NB4 (cell line): ENCODE measurements at places on chromosomes 16 and 17.

GRCh38 chr17:72165867-72166439 lies 45.1 kb downstream of the SOX9 start:
- no peak for DNase-seq

DNA sequence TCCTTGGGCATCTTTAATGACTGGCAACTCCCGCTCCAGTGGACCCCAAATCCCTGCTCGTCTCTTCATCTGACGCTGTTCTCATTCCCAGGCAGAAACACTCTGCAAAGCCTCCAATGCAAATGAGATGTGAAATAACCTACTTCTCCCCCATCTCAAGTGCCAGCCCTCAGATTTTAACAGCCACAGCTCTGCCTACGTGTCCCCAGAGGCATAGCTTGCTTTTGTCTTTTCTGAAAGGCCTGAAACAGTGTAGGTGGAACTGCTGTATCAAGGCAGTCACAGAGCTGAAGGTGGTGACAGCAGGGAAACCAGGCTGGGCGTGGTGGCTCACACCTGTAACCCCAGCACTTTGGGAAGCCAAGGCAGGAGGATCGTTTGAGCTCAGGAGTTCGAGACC lies 14.7 kb downstream of the RPH3AL start:
- DNase-seq: no peak

DNA sequence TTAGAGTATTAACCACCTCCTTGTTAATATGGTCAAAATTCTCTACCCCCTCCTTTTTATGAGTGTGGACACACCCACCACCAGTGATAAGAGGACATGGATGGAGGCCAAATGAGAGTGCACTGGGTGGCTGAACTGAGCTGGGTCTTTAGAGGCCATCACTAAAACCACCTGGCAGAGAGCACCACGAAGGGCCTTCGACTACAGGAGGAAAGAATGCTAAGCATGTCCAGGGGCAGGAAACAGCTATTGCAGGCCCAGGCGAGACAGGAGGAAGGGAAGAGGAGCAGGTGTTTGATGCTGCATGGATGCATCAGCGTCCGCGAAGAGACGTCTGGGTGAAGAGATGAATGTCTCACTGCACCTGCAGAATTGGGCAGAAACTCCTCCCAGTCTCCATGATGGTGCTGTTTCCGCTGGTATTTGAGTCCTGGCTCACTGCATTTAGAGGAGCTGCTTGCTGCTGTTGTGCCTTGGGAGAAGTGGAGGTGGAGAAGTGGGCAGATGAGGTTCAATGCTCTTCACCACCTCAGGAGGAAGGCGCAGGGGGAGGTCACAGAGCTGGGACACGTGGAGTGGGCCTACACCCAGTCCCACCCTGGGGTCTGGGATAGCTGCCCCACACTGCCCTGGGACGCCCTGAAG lies 33.2 kb downstream of the SPHK1 start:
- no peak for DNase-seq

GRCh38 chr16:22765479-22765878 lies 48.5 kb upstream of the HS3ST2 start:
- no peak for DNase-seq

DNA sequence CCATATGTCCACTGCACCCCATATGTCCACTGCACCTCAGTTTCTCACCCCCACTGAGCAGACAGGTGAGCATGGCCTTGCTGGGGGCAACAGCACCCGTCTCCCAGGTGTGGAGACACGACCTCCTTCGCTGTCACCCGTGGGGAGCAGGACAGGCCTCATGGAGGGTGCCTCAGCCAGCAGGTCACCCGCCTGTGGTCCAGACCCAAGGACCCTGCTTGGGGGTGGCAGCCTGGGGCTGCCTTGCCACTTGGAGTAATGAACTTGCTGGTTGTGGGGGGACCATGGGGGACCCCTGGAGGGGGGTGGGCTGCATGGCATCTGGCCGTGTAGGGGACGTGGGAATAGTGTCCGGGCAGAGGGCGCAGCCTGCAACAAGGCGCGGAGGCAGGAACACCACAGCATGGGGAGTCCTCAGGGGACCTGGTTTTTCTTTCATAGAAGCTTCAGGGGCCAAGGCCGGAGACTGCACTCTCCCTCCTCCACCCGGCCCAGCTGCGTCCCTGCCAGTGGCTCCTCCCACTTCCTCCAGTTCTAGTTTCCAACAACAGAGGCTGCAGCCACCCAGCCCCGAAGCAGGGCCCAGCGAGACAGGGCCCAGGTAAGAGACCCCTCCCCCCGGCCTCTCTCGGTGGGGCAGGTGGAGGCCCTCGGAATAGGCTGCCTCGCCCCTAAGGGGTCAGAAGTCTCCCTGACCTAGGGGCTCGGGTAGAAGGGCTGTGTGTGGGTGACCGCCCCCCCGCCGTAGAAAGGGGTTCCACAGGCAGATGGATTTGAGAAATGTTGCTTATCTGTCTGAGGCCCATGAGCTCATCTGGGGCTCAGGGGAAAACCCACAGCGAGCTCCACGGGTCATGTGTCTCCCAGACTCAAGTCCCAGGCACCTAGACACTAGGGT lies at the start of gene NHLRC4:
Gene NHLRC4 (plus strand): TSS at position 531 of the 898 bp plus-strand sequence. CDS start 1,043 bp downstream, outside the sequence.
- DNase-seq: peak; percentile 87

- DNase-seq: no peak
Measured at GRCh38 chr16:55773859-55774549, 58.9 kb downstream of the CES1 start.

- DNase-seq: no peak
Measured at GRCh38 chr16:89687092-89687940, 827 bp downstream of the CDK10 start.

GRCh38 chr16:88360999-88361398 lies 21.8 kb upstream of the ZNF469 start:
- no peak for DNase-seq

- no peak for DNase-seq
Measured at GRCh38 chr17:56735842-56736241, 97.9 kb downstream of the C17orf67 start.

DNA sequence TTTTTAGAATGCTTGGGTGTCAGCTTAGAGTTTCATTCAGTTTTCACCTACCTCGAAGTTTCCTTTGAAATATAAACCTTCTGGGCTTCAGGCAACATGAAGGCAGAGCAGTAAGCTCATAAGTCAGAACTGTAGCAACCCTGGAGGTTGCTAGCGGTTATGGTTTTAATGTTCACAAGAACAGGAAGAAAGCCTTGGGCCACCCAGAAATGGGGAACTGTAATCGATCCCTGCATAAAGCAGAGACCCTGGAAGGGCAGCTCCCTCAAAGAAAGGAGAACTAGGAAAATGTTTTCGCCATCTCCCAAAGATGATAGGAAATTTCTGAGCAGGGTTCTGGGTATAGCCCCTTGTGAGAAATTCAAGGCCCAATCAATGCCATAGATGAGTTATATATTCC lies 47.8 kb upstream of the RASL10B start:
- DNase-seq: peak; percentile 72

DNA sequence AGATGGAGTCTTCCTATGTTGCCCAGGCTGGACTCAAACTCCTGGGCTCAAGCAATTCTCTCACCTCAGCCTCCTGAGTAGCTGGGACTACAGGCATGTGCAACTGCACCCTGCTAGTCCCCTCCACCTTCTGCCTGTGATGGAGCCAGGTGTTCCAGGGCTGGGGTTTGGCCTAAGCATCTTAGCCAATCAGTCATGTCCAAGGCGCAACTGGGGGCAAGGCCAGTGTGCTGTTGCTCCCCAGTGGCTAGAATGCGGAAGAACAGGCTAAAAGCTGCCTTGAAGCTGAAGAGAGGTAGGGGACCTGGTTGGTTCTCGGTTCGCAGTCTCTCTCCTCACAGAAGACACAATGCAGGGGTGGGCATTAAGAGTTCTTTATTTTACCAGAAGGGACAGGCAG lies 18.6 kb downstream of the FLOT2 start:
- DNase-seq: peak; percentile 31

DNA sequence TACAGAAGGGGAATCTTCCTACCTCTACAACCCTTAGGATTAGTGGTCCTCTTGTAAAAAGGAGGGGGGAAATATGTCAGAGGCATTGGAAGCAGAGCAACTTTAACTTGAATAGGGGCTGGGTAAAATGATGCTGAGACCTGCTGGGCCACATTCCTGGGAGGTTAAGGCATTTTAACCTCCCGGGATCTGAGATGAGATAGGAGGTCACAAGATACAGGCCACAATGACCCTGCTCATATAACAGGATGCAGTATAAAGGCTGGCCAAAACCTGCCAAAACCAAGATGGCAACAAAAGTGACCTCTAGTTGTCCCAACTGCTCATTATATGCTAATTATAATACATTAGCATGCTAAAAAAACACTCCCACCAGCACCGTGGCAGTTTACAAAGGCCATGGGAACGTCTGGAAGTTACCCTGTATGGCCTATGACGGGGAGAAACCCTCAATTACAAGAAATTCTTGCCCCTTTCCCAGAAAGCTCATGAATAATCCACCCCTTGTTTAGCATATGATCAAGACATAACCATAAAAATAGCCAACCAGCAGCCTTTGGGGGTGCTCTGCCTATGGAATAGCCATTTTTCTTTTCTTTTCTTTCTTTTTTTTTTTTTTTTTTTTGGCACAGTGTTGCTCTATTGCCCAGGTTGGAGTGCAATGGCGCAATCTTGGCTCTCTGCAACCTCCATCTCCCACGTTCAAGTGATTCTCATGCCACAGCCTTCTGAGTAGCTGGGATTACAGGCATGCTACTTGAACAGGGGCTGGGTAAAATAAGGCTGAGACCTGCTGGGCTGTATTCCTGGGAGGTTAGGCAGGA lies 6.2 kb upstream of the C1QTNF1 start:
- DNase-seq: no peak

DNA sequence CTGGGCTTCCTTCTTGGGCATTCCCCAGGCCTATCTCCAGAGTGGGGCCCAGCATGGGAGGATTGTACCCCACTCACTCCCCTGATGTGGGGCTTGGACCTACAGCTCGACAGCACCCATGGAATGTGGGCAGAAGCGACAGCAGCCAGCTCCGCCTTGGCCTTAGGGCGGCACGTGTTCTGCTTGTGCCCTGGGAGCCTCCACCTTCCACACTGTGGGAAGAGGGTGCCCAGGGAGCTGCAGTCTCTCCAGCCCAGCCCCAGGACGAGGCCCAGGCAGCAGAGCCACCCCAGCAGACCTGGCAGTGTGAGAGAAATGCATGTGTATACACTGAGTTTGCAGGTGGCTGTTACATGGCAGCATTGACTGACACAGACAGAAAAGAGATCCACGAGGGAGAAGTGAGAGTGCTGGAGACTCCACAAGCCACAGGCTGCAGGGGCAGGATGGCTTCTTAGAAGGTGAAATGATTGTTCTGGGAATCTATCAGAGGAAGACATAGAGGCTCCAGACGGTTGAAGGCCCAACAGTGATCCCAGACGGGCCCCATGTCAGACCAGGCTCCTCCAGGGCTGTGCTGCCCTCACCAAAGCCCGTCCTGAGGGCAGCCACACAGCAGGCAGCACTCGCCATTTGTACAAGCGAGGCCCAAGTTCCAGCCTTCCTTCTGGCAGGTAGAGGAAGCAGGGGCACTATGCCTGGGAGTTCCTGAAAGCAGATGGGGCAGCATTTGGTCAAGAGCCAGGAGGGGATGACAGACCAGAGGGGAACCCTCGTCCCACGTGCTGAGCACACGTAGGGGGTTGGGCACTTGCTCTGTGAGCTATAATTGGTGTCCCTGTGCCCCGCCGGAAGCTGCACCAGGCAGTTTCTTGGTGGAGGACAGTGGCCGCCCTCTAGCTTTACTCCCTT lies 2.8 kb upstream of the DNASE1 start:
- no peak for DNase-seq

DNA sequence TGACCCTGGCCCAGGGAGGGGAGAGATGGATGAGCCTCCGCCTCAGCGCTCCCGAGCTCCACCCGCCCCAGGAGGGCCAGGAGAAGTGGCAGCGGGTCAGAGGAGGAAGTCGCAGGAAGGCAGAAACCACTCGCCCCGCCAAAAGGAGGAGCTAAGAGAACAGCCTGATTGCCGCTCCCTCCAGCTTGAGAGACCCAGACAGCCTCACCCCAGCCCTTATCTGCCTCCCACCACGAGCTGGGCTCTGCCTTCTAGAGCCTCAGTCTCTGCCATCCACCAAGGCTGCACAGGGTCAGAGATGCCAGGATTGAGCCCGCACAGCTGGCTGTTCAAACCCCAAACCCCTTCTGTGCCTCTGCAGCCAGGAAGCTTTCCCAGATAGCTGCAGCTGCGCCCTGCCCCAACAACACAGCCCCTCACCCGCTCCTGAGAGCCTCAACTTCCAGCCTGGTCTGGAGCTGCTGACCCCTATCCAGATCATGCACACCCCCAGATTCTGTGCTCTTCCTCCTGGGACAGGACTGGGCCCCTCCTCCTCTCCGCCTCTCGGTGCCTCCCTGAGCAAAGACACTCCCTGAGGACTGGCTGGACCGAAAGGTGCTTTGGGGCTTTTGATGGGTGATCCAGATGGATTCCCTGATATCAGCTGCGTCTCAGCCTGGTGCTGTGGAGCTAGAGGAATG lies 1.0 kb upstream of the ATP2A3 start:
- DNase-seq: peak; percentile 92

GRCh38 chr17:78184868-78185267 lies 2.0 kb downstream of the TK1 start:
- DNase-seq: no peak

DNA sequence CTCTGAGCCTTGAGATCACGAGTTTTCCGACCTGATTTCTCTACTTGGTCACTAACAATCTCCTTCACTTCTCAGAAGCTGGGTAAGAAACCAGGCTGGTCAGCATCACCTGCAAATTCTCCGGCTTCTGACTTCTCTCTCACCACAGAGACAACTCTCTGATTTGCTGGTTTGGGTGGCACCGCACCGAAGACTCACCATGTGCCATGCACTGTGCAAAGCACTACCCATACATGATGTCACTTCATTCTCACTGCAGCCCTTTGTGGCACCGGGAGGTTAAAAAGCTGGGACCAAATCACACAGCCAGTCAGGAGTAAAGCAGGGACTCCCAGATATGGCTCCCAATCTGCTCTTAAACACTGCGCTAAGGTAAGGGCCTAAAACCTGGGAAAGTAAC lies 647 bp downstream of the VAC14 start:
- no peak for DNase-seq

GRCh38 chr17:40910441-40910841 lies 25.4 kb upstream of the KRT20 start:
- no peak for DNase-seq

GRCh38 chr16:84820305-84820684 lies 510 bp downstream of the CRISPLD2 start:
- DNase-seq: no peak

DNA sequence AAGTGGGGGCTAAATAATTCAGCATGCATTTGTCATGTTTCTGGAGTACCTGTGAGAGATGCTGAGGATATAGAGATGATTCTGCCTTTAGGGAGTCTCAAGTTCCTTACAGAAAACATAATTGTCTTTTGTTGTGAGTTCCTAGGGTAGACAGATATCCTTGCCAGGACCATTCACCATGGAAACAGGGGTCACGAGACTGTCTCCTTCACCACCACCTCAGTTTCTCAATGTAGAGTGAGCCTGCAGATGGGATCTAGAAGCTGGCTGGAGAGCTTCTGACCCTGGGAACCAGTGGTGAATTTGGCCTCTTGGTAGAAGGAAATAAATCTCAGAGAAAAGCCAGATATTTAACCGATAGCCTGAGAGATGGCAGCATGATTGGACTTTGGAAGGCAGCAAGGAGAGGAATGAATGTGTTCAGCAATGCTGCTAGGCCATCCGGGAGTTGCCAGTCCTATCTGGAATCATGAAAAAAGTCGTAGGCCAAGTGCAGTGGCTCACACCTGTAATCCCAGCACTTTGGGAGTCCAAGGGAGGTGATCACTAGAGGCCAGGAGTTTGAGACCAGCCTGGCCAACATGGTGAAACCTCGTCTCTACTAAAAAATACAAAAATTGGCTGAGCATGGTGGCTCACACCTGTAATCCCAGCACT lies 7.4 kb upstream of the HDAC5 start:
- DNase-seq: no peak

- no peak for DNase-seq
Measured at GRCh38 chr17:8869114-8869815, 1.8 kb upstream of the PIK3R6 start.

GRCh38 chr17:66636111-66636510 lies 198.8 kb upstream of the CACNG5 start:
- DNase-seq: peak; percentile 19
